ENCODE measurements at places on chromosomes 6 and 20.

DNA sequence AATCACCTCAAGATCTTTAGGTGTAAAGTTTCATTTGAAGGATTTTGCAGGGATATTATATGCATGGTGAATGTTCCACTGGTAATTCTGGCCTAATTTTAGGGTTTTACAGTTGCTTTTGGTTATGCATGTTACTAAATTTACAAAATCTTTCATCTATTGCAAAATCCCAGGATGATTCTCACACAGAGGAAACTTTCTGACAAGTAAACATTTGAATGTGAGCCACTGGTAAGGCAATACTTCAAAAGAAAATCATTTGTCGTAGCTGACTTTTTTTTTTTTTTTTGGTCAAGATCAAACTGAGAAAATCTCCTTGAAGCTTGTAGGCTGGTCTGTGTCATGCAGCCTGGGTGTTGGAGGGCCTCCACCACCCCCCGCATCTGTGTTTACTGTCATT lies 141.9 kb upstream of the EXOC2 start:
- no peak for DNase-seq

DNA sequence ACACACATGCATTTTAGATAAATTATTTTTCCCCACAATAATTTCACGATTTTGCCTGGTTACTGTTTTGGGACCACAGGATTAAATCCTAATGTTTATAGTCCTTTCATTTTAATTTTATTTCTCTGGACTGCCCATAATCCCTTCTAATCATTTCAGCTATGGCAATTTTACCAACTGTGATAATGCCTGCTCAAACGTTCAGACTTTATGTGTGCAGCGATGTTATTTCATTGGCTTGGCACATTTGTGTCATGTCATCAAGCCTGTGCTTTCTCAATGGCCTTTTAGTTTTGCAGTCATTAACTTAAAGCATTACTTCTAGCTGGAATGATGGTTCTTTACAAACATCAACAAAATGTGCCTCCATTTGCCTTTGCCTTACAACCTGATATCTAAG lies 140.6 kb upstream of the HSF2 start:
- no peak for DNase-seq

DNA sequence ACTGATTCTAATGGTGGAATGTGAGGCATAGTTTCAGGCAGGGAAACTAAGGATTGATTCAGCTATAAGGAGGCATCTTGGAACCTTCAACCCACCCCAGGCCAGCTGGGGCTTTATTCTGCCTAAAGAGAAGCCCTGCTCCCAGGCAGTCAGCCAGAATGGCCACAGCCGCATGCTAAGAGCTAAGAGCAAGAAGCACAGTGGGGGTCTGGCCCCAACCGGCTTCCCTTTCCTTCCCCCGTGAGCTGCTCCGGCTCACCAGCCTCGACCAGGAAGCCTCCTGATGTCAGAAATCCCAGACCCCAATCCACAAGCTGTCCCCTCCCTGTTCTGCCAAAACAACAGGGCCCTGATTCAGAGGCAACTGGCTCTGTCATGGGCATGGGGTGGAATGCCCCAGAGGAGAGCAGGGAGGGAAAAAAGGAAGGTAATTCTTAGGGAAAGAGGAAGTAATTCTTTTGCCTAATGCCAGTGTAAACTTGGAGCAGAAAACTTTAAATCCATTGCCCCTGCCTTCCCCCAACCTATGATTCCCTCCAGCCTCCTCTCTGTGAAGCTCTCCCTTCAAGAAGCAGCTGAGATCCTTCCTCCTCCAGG lies 6.9 kb downstream of the GRM4 start:
- DNase-seq: no peak

- DNase-seq: no peak
These were observed 66.5 kb downstream of the MYLK4 start for GRCh38 chr6:2684103-2684749.

DNA sequence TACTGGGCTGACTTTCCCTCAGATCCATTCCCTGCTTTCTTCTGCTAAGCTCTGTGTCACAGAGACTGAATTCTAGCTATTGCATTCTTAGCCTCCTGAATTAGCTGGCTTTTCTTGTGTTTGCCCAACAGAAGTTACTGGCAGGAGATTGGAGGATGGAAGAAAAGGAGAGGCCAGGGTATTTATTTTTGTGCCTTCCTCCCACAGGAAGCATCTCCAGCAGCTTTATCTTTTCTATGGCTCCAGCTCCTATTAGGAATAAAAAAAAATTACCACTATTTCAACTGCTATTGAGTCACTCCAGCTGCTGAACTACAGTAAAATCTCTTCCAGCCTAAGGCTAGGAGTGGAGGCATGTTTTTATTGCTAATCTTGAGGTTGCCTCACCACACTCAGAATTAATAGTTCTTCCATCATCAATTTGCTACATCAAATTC lies 492.4 kb downstream of the RFPL4B start:
- no peak for DNase-seq

DNA sequence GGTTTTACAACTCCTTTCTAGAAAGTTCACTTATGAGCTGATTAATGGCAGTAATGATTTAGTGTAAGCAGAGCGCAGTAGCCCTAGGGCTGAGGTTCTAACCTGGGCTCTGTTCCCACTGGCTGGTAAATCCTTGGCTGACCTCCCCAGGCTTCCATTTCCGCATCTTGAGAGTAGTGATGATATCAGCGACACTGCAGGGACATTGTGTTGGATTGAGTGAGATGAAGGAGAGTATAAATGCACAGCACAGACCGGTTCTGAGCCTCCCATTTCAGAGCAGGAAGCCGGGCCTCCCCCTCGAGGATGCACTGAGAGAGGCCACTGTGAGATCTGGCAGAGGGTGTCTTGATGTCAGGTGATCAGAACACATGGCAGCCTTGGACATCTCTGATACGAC lies 477.2 kb upstream of the SULF2 start:
- DNase-seq: no peak
